ENCODE measurements at places on chromosomes 5 and 9.
A peak's percentile ranks its signal among the peaks of the same experiment; 100 is the strongest.

GRCh38 chr5:164361986-164362385 is 856.6 kb downstream of the MAT2B start:
- ATAC-seq, result no peak

GRCh38 chr5:57032151-57032551 is 80.2 kb upstream of the MIER3 start:
- ATAC-seq, result no peak

DNA sequence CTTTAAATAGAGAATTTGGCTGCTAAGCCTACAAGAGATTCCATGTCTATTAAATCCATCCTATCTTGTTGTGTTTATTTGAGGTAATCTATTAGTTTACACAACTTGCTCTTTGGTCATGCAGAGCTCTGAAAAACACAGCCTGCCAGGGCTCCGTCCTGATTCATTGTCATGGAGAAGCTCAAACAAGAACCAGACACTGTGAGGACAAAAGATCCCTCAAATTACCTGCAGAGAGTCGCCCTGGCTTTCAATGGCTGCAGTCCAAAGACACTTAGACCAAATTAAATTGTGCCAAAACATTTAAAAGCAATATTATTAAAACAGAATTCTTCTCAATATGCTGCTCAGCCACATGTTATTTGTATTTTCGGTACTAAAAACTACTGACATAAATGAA is 60.1 kb downstream of the CDH18 start:
- ATAC-seq, result no peak

DNA sequence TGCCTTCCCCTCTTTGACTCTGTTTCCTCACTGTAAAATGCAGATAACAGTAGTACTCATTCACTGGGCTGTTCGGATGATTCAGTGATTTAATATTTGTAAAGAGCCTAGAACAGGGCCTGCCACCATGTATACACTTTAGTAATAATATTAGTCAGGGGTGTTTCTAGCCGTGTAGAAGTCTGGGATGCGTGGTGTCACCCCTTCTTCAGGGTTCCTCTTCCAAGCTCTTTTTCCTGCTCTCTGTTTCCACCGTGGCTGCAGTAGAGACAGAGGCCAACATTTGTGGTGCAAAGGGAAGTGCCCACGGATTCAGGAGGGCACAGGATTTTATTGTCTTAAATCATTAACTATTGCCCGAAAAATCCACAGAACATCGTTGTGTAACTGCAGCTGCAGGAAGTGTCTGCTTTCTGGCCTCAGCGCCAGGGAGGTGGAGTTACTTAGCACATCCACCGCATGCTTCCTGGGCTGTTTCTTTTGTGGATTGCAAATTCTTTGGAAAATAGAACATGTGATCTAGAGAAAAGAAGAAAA is 61.7 kb downstream of the TRIO start:
- ATAC-seq, result no peak

DNA sequence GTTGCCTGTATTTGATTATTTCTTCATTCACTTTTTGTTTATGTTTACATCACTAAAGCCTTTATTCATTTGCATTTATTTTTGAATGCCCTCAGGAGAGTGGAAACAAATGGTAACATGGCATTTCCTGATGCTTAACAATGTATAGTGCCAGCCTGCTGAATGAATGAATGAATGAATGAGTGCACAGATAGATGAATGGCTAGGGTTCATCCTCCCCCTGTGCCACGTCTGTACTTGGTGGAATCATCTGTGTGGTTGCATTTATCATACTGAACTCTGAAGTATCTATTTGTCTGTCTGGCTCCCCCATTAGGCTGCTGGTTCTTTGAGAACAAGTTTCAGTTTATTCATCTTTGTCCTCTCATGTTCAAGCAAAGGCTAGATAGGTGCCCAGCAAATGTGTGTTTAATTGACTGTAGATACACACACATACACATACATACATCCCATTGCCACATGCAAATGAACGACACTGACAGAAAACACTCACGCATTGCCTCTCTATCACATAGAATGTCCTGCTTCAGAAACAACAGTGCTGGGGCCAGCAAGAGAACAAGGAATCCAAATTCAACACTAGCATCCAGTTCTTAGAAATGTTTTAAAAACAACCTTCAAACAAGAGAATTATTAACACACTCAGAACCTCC is 150.4 kb downstream of the PAPPA start:
- no peak for ATAC-seq

DNA sequence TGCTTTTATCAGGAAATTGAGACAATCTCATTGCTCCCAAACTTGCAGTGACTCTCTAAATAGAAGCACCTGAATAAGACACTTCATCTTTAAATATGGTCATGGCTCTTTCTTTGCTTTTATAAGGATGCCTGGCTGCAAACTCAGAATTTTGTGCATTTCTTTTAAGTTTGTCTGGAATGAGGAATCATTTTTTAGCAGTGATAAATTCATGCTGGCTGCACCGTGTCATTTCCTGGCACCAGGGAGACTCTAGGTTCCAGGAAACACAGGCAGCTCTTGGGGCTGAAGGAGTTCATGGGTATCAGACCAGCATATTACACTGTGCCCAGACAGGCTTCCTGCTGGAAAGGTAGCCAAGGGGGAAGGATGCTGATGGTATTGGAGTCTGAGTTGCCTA is 109.9 kb downstream of the NUDT12 start:
- no peak for ATAC-seq

DNA sequence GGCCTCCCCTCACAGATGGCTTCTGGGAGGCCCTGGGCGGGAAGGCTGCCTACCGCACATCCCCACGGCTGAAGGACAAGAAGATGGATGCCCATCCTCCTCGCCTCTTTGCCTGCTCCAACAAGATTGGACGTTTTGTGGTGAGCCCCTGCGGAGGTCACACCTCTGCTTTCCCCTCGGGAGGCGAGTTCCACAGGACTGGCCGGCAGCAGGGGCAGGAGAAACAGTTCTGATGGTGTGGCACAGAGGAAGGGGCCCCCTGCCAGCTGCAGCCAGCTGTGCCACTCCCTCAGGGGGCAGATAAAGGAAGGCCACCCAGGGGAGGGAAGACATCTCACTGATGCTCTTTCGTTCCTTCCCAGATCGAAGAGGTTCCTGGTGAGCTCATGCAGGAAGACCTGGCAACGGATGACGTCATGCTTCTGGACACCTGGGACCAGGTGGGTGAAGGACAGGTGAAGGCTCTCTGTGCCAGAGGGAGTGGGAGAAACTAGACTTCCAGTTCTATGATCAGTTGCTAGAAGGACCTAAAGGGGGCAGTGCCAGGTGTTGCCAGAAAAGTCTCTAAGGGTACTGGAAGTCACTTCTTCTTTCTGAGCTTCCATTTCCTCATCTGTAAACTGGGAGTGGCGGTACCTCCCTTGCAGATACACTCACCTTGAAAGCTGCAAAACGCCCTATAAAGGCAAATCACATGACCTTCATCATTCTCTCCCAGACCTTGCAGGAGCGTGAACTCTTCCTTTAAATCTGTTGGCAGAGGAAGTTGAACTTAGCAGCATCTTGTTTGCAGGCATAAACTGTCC is 41.0 kb downstream of the STOM start:
- ATAC-seq, result no peak

DNA sequence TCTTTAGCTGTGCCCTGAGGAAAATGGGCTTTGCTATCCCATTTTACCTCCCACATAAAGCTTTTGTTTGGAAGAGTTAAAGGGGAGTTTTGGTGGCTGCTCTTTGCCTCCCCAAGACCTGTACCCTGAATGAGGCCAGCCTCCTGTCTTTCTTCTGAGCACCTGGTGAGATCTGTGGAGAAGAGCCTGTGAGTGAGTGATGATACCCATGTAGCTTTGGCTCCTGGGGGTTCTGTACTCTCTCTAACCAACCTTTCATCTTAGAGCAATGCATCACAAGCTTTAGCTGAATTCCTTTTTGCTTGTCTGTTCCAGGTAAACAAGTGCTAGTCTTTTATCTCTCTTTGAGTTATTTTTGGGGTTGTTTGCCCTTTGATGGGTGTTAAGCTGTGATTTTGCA is 73.6 kb downstream of the SCAMP1 start:
- no peak for ATAC-seq

DNA sequence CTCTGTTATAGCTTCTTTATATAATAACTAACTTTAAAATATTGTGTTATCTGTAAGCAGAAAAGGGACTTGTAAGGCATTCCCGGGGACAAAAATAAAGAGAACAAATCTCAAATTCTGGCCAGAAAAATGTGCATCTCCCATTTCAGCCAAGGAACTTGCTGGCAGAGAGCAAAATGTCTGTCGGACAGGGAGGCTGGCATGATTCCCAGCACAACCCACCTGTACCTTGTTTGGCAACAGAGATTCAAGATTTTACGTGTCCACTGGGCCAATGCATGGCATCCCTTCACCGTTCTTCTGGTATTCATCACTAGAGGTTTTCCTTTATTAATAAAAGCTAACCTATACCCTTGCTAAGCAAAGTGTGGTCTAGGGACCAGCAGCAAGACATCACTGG is 566.6 kb downstream of the PSAT1 start:
- ATAC-seq, result no peak

DNA sequence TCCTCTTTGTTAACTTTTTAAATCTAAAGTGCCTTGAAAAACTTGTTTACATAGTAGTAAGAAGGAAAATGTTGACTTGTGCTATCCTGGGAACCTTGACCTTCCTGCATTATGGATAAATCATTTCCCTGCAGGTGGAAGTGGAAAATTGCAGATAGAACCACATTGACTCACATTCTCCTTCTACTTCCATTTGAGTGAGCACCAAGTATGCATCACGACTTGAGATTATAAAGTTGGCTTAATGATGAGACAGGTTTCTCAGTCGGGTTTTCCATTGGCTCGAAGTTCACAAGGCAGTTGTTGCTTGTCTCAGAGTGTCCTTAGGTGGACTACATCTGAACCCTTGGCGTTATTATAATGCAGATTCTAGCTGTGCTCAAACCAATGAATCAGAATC is 39.9 kb downstream of the DOCK8 start:
- no peak for ATAC-seq

DNA sequence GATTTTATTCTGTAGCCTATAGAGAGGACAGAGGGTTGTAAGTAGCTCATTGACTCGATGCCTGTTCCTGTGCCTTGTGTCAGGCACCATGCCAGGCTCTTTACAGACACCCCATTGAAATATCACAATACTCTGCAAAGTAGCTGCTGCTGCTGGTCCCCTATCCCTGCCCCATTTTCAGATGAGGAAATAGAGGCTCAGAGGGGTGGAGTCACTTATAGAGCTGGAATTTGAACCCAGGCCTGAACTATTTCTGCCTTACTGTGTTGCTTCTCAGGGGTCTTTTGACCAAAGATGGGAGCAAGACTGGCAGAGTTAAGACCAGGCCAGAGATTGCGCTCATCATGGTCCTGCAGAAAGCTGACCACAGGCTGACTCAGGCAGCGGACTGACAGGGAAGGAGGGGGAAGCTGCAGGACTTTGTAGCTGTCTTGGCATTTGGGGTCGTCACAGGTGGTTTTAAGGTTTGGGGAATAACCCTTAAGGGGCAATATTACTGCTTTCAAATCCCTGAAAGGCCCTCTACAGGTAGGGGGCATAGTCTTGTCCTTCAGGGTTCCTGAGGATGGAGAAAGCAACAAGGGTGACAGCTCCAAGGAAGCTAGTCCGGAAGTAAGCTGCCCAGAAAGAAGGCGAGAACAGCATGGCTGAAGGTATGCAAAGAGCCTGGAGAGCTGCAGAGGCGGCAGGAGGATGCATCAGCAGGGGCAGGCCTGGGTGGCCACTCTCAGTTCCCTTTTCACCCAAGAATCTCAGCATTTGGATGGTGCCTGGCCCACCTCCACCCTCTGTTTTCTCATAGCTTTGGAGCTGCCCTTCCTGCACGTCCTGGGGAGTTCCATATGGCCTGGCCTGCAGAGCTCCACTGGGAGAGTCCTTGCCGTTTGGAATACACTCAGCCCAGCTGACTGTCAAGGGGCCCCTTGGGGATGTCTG is 18.3 kb upstream of the NDST1 start:
- peak; percentile 89 for ATAC-seq

GRCh38 chr5:83559118-83559785 is 87.7 kb downstream of the VCAN start:
- ATAC-seq, result no peak

DNA sequence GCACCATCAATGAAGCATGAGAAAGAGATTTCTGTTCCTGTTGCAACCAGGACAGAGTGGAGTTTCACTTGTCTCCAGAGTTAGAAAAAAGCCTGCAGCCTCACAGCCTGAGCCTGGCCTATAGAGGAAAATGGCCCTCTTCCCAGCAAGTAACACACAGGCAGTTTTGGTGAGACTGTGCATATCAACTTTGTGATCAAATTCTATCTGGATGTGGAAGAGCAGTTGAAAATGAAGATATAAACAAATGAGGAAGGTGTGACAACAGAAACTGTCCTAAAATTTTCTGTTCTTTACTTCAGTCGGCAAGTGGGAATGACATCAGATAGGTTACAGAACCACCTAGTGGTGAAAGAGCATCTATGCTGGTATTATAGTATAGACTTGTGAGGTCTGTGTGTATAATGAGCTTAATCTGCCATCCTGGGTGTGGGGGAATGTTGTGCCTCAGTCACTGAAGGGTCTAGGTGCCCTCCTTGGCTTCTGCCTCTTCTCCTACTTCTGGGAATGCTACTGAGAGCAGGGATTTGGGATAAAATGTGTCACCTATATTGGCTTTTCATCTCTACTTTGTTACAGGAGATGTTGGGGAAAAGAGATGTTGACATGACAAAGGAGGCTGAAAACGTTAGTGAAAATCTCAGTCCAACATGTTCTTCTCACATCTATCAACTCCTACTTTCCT is 28.2 kb downstream of the YIPF5 start:
- ATAC-seq, result peak; percentile 84

DNA sequence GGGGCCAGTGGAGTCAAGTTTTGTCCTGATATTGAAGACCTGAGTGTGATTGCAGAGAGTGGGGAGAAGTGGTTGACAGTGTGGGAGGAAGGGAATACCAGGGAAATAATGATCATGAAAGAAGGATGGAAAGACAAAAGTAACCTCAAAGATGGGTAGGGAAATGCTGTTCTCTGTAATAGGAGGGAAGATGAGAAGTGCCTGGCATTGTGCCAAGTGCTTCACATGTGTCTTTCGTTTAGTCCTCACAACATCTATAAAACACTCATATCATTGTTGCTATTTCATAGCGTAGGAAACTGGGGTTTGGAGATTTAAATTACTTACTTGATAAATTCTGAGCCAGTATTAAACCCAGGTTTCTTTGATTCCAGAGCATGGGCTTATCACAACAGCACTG is 472.3 kb downstream of the LRRC70 start:
- no peak for ATAC-seq

- no peak for ATAC-seq
Observed at GRCh38 chr5:159660401-159660800, 255.9 kb upstream of the ADRA1B start.

- peak; percentile 24 for ATAC-seq
Observed at GRCh38 chr5:143258559-143259253, 144.8 kb downstream of the NR3C1 start.

DNA sequence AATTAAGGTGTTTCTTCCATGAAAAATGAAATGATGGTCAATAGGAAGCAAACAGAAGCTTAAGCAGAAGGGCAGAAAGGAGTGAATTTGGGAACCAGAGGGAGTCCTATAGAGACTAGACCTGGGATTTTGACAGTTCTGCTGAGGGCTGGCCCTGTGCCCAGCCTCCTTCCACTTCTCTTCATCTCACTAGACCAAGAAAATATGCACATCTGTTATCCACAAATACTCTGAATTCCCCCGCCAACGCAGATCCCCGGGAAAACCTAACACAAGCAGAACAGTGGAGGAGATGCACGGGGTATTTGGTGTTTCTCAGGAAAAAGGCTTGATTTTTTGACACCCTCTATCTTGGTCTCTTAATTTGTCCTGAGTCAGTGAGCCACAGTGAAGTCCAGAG is 22.7 kb downstream of the GRIA1 start:
- ATAC-seq, result no peak

Data from stimulated activated memory B cell treated with anti-CD40 and anti-IgM and Interleukin-4, amounts not matched to agents 10 μg/mL and 1 μg/mL and 100 μg/mL, for 72 hours (primary cell).